Non-pigmented ciliary epithelial cell (primary cell): ENCODE measurements at places on chromosomes 11 and 22.

DNA sequence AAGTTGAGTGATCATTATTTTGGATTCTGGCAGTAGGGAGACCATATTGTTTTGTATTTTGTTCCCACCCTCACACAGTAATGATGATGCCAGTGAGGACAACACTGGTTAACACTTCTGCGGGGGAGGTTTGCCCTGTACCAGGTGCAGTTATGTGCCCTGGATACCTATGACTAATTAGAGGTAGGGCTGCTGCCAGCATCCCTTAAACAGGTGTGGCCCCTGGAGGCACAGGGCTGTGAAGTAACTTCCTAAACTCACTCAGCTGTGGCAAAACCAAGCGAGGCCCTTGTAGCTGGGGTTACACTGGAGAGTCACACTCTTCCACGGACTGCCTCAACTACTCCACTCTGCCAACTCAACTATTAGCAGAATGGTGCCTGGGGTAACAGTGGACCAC lies 64.5 kb downstream of the MCM5 start:
- no peak for DNase-seq

DNA sequence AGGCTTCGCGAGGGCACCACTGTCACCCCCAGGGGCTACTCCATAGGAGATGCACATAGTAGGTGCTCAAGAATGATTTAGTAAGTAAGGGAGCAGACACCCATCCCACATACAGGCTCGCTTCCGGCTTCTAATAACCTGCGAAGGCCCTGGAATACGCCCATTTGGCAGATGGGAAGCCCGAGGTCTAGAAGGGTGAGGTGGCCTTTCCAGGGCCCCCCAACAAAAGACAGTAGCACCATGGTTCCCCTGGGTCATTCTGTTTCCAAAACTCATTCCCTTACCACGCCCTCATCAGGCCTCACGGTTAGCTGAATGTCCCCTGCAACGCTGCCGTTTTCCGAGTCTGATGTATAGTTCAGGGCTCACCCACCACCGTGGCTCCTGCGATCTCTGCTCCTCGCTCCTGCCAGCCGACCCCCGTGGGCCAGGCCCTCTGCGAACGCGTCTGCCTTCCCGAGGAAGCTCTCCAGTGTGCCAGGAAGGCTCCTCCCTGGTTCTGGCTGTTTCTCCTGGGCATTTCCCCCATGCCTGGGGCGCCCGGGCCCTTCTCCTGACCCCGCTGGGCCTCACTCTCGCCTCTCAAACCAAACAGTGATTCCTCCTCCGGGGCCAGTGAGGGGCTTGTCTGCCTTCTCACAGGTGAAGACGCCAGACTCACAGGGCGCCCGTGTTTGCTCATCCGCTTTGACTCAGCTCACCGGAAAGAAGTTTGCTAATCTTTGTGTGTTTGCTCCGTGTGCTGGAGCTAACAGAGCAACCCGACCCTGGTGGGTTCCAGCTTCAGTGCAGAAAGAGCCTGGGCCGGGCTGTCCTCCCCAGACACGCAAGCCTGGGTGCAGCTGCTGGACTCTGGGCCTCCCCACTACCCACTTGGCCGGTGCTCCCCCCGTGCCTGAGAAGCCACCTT lies 86.6 kb downstream of the RTL6 start:
- no peak for DNase-seq

DNA sequence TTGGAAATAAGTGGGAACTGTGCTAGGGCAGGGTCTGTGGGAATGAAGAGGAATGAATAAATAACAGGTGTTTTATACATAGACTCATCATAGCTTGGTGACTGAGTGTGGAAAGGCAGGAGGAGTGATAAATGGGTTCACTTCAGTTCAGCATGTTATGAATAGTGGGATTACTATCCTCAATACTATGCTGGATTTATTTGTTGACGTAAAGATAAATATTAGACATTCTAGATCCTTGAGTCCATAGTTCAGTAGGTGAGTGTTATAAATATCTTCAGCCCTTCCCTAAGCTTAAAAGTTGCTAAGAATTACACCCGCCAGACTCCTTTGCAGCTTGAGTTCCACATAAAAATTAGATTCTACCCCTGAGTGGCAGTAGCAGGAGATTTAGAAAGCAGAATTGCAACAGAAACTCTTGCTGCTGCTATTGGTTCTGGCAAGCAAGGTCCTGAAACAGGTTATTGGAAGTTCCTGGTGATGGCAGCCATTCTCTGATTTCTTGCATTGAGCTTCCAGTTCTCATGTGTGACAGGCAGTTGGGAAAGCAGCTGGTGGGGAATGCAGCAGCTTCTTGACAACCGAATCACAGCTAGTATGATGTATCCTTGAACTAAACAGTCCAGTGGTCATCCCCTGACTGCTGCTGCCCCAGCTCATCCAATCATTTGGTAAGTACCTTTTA lies 1558.9 kb downstream of the FAM181B start:
- no peak for DNase-seq

- DNase-seq, result no peak
Observed at GRCh38 chr11:76119032-76119431, 87.3 kb downstream of the WNT11 start.

- DNase-seq, result no peak
Observed at GRCh38 chr22:25105817-25106650, 93.6 kb upstream of the CRYBB3 start.

DNA sequence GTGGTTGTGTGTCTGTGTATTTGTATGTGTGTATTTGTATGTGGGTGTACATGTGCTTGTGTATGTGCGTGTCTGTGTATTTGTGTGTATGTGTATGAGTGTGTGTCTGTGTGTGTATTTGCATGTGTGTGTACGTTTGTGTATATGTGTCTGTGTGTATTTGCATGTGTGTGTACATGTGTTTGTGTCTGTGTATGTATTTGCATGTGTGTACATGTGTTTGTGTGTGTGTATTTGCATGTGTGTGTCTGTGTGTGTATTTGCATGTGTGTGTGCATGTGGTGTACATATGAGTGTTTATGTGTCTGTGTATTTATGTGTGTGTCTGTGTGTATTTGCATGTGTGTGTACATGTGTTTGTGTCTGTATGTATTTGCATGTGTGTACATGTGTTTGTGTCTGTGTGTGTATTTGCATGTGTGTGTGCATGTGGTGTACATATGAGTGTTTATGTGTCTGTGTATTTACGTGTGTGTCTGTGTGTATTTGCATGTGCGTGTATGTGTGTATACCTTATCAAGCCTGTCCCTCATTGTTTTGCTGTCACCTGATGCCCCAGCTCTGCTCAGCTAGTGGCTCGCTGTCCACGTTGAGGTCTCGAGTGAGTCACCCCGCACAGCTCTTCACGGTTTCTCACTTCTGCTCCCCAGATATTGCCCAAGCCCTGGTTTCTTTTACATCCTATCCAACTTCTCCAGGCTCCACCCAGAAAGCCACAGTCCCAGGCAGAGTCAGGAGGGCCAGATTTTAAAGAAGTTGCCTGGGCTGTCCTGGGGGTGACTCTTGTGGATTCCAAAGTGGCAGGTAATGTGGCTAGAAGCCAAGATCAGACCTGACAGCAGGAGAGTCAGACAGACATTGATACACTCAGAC lies 15.2 kb downstream of the MB start:
- peak; percentile 42 for DNase-seq

DNA sequence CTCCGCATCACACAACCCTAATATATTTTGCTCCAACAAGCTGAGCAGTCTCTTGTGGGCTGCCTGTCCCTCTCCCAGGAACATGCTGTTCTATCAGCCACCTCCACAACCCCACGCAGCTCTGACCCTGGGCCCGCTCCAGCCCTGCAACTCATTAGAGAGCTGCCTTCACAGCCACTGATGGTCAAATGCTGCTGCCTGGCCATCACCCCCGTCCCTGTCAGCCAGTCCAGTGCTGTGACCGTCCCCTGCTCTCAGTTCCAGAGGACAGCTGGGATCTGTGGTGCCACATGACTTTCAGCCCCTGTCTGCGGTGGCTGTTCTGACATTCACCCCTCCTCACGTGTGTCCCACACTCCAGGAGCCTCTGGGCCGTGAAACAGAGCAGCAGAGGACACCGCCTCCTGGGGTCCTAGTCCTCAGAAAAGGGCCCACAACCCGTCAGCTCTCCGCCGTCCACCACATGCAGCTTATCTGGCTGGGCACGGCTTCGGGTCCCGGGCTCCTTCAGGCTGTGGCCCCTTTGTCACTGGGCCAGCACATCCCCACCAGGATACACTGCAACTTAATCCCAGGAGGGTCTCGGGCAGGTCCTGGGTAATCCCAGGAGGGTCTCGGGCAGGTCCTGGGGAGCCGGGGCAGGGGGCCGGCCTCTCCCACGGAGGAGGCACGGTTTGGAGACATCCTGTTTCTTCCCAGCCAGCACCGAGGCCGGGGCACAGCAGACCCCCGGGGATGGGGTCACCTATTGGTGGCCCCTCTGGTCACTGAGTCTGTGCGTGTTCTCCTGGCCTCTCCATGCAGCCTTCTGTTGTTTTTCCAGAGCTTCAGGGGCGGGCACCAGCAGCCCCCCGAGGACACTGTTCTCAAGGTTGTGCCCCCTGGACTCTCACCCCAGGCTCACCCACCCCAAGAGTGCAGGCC lies 15.1 kb downstream of the CRELD2 start:
- DNase-seq, result no peak

DNA sequence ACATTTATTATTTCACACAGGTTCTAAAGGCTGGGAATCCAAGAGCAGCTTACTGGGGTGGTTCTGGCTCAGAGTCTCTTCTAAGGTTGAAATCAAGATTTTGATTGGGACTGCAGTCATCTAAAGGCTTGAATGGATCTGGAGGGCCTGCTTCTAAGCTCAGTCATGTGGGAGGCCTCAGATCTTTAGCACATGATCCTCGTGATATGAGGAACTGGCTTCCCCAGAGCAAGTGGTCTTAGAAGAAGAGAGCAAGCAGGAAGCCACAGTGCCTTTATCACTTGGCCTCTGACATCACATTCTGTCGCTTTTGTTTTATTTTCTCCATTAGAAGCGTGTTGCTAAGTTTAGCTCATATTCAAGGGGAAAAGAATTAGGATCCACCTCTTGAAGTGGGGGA lies 88.9 kb downstream of the ARFGAP2 start:
- DNase-seq, result no peak

GRCh38 chr22:28894334-28894733 lies 11.0 kb downstream of the ZNRF3 start:
- no peak for DNase-seq

GRCh38 chr11:1388763-1389102 lies 1.0 kb upstream of the BRSK2 start:
- DNase-seq, result no peak

GRCh38 chr11:65398362-65398910 lies 12.0 kb downstream of the FRMD8 start:
- no peak for DNase-seq

DNA sequence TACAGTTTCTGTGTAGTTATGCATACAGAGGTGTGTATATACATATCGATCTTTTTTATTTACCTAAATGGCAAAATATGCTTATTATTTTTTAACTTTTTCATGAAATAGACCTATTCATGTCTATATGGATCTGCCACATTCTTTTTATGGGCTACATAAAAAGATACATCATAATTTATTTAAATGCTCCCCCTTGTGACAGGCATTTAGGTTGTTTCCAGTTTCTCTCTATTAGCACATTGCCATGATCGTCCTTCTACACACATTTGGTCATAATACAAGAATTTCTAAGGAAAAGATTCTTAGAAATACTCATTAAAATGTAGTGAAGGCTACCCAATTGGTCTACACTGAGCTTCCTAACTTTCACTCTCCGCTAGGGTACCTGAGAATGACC lies 1067.4 kb downstream of the OPCML start:
- DNase-seq, result no peak

GRCh38 chr11:97143463-97143862 lies 753.6 kb downstream of the JRKL start:
- DNase-seq, result no peak

DNA sequence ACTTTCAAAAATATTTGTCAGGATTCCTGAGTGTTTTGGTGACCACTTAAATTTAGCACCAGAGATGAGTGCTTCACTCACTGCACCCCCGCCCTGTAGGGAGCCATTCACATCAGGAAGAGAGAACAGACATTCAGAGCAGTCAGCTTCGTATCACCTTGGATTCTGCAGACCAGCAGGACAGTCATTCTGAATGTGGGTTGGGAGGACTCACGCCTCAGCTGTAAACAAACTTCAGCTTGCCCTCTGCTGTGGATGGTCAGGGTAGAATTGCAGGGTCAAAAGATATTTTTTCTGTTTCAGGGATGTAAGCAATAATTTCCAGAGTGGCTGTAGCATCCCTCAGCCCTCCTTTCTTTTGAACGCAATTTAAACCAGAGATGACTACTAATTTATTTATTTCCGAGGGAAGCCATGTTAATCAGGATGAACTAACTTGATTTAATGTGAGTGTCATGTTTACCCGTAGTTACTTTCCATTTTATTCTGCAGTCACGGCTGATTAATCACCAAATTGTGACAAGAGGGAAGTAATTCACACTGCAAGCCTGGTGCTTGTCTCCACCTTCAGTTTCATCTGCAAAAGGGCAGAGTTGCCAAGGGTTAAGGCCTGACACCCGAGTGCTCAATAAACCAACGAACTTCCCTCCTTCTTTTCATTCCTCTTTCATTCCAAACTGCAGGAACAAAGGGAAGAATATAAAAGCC lies 174.2 kb upstream of the DDI1 start:
- DNase-seq, result no peak

- no peak for DNase-seq
Observed at GRCh38 chr11:73990730-73991129, 8.1 kb upstream of the UCP2 start.

GRCh38 chr11:12103411-12104225 lies 6.8 kb upstream of the MICAL2 start:
- DNase-seq, result no peak

DNA sequence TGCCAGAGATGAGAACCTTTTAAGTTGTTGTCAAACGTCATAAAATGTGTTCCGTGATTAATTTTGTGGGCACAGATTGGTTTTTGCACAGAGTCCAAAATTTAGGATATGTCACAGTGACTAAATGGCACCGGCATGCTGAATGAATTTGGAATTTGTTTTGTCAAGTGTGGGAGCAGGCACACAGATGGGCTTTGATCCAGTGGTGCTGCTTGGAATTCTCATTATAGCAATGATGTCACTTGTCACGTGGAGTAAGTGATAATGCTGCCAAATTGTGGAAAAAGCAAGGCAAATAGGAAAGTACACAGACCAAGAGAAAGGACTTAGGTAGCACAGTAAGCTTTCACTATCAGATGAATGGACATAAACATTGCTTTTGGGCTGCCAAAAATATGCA lies 8.0 kb upstream of the LIN7C start:
- no peak for DNase-seq

DNA sequence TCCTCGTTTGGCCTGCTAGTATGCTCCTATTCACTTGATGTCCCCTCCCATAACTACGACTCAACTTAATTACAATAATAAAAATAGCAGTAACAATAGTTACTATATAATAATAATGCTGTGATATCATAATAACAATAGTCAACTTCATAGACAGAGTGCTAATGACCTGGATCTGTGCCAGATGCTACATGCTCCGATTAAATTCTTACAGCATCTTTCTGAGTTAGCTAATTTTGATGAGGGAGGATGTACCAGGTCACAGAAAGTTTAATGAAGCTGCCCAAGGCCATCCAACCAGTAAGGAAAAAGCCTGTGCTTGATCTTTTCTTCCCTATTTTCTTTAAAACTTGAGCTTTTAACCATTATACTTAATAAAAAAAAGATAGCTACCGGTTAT lies 413.4 kb upstream of the LRRC4C start:
- no peak for DNase-seq

GRCh38 chr22:38309614-38310517 lies 7.4 kb downstream of the CSNK1E start:
- no peak for DNase-seq

GRCh38 chr11:45168366-45169130 lies 22.1 kb downstream of the PRDM11 start:
- no peak for DNase-seq

- no peak for DNase-seq
Observed at GRCh38 chr11:71341596-71341995, 89.2 kb upstream of the SHANK2 start.
